NCI-H1417 (cell line): ENCODE measurements at places on chromosomes 6 and 20.

GRCh38 chr6:108588586-108588985 lies 27.9 kb downstream of the FOXO3 start:
- DNase-seq: no peak

GRCh38 chr20:64067733-64068307 lies 4.8 kb downstream of the TCEA2 start:
- no peak for DNase-seq

DNA sequence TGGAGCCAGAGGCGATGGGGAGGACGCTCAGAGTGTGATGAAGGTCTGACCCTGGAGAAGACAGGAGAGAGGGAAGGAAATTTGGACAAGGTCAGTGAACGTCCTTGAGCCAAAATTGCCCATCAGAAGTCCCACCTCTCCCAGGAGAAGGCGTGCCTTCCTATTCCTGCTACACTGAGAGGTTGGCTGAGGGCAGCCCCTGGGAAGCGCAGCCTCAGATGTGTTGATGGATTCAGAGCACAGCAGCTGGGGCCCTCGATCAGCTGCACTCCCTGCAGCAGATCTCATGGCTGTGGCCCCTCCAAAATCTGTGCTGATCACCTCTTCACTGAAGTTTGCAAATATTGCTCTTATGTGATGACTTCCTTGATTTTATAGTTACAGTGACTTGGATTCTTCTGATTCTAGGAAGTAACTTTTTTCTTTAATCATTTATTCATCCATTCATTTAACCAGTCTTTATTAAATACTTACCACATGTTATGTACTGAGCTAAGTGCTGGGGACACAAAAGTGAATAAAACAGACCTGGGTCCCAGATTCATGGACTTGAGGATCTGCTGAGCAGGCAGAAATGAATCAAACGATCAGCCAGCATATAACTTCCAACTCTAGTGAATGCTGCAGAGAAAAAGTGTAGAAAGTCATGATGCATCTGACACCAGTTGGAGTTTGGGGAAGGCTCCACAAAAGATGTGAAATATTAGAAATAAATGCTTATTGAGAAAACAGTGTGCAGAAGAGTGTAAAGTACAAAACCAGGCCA lies 69.6 kb upstream of the ARMC2 start:
- DNase-seq: no peak

DNA sequence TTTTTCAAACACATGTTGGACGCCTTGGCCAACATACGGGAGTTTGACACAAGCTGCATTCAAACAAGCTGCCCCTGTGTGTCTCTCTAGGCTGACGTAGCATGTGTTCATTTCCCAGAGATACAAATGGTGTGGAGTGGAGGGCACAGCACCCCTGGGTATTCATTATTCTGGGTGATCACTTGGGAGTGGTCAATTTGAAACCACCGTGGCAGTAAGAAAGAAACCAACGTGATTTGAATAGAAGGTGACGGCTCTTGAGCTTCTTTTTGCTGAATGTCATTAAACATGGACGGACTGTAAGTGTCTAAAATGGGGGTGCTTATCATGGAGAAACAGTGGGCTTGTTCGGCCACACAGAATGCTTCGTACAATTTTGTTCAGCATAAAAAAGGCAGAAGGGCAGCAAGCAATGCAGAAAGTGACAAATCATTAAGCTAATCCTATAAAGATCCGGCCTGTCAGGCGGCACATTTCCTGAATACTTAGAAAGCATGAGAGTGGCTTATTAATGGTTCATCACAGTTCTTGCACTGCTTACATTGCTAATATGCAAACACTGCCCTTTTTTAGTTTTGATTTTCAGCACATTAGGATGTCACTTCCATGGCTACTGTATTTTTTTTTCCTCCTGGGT lies 1261.9 kb upstream of the CITED2 start:
- peak; percentile 42 for DNase-seq

DNA sequence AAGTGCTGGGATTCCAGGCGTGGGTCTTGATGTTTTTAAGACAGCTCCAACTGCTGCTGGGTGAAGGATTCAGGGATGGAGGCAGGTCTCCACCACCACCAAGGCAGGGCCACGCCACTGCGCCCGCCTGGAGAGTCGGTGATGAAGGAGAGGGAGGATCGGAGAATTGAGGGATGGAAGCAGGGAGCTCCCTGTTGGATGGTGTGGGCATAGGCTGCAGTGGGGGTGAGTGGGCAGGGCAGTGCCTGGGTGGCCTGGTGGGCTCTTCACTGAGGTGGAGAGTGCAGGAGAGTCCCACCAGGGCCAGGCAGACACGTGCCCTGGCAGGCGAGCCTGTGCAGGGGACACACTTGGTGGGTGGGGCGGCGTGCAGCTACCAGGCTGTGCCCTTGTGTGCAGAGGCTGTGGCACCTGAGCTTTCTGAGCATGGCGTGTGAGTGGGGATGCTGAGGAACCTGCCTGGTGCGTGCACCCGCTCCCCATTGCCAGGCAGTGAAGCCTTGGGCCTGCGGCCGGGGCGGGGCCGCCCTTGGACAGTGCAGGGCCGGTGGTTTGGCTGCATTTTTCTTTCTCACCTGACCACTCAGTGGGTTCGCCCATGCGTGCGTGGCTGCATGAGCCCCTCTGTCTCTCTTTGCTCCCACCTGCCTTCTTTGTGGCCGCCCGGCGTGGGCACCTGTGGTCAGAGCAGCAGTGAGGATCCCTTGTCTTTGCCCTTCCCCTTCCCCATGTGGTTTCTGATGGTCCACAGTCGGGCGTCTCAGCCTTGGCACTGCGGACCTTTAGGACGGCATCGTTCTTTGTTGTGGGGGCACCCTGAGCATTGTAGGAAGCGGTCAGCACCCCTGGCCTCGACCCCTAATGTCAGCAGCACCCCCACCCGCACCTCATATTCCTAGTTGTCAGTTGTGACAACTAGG lies 11.3 kb downstream of the RBM38 start:
- DNase-seq: no peak

GRCh38 chr6:40912158-40912946 lies 126.7 kb downstream of the UNC5CL start:
- DNase-seq: peak; percentile 80

- DNase-seq: no peak
Observed at GRCh38 chr6:136548582-136549299, 1.5 kb downstream of the MAP7 start.

DNA sequence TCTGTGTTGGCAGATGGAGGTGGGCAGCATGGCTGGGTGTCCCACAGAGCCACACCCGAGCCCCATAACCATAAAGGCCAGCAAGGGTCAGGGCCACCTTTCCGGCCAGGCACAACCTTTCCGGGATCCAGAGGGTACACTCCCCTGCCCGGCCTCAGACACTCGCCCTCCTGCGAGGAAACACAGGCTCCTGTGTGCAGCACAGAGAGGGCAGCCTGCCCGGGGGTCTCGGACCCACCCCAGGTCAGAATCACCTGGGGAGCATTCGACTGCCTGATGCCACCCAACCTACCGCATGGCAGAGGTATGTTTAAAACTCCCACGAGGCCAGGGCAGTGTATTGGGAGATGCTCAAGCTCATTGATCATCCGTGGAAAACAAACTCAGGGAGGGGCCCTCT lies 260.3 kb downstream of the TAF4 start:
- DNase-seq: no peak

DNA sequence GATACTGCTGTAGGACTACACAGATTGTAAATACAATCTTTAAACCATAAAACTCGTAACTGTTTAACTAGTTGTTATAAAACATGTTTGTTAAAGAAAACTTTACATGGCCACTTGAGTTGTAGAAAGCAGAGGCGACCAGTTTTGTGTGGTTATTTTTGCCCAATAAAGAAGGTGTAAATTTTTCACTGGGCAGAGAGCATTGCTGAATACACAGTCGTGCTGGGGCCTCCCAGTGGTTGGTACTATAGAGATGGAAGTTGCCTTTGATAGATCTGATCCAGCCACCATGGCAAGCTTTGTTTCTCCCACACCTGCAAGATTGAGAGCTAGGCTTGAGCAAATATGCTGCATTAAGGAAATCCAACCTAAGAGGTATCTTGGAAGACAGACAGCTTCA lies 34.0 kb upstream of the YWHAB start:
- no peak for DNase-seq

DNA sequence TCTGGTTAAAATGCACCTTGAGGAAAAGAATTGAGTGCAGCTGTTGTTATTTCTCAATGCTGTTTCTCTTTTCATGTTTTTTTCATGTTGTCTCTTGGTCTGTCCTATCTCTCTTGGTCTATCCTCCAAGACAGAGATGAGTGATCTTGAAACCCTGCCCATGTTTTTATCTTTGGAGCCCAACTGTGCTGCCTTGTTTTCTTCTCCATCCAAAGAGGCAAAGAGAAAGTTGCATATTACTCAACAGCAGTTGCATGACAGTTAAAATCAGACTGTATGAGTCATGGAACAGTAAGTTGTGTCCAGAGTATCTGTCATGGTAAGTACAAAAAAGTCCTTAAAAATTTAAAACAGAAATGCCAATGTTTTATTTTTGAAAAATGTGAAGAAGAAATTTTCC lies 26.2 kb downstream of the BCAS1 start:
- no peak for DNase-seq

GRCh38 chr6:114833211-114833610 lies 490.4 kb upstream of the HS3ST5 start:
- DNase-seq: no peak

DNA sequence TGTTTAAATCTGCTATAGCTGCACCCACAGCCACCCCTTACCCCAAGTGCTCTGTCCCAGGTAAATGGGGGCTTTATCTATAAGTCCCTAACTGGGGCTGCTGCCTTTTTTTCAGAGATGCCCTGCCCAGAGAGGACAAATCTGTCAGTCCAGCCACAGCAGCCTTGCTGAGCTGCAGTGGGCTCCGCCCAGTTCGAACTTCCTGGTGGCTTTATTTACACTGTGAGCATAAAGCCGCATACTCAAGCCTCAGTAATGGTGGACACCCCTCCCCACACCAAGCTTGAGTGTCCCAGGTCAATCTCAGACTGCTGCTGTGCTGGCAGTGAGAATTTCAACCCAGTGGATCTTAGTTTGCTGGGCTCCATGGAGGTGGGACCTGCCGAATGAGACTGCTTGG lies 505.2 kb downstream of the CBLN4 start:
- no peak for DNase-seq

DNA sequence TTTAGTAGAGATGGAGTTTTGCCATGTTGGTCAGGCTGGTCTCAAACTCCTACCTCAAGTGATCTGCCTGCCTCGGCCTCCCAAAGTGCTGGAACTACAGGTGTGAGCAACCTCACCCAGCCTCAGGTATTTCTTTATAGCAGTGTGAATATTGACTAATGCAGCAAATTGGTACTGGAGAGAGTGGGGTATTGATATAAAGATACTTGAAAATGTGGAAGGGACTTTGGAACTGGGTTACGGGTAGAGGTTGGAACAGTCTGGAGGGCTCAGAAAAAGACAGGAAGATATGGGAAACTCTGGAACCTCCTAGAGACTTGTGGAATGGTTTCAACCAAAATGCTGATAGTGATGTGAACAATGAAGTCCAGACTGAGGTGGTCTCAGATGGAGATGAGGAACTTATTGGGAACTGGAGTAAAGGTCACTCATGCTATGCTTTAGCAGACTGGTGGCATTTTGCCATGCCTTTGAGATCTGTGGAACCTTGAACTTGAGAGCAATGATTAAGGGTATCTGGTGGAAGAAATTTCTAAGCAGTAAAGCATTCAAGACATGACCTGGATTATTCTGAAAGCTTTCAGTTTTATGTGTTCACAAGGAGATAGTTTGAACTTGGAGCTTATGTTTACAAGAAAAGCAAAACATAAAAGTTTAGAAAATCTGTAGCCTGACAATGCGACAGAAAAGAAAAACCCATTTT lies 127.2 kb downstream of the DTNBP1 start:
- DNase-seq: no peak

- no peak for DNase-seq
Observed at GRCh38 chr6:144361016-144361415, 75.9 kb downstream of the UTRN start.

DNA sequence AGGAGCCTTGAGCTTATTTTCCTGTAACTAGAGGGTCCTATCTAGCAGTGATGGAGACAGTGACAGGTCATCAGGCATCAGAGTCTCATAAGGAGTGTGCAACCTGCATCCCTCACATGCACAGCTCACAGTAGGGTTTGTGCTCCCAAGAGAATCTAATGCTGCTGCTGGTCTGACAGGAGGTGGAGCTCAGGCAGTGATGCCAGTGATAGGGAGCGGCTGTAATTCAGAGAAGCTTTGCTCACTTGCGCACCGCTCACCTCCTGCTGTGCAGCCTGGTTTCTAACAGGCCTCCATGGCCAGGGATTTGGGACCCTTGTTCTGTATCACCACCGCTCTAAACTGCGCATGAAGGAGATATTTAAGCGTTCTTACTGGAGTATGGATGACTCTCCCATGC lies 5.3 kb downstream of the KIF25 start:
- DNase-seq: no peak

DNA sequence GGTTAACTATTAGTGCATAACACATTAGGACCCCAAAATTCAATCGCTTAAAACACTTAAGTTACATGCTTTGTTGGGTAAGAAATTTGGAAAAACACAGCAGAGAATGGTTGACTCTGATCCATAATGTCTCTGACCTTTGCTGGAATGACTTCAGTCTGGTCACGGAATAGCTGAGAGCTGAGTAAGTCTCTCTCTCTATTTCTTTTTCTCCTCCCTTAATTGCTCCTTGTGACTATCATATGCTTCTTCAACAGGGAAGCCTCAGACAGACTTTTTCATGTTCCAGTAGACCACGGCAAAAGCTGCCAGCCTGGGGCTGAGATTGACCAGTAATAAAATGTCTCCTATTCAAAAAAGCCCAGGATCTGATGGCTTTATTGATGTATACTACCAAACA lies 4.8 kb downstream of the OR12D1 start:
- DNase-seq: no peak

GRCh38 chr6:135030532-135031178 lies 24.0 kb downstream of the HBS1L start:
- no peak for DNase-seq

GRCh38 chr6:140271759-140272377 lies 897.4 kb upstream of the CITED2 start:
- peak; percentile 58 for DNase-seq

GRCh38 chr20:39777610-39778009 lies 815.5 kb downstream of the DHX35 start:
- DNase-seq: no peak

GRCh38 chr6:111573131-111573883 lies 32.4 kb downstream of the TRAF3IP2 start:
- DNase-seq: no peak

- DNase-seq: peak; percentile 16
Observed at GRCh38 chr6:1437553-1438406, 48.4 kb downstream of the FOXF2 start.

DNA sequence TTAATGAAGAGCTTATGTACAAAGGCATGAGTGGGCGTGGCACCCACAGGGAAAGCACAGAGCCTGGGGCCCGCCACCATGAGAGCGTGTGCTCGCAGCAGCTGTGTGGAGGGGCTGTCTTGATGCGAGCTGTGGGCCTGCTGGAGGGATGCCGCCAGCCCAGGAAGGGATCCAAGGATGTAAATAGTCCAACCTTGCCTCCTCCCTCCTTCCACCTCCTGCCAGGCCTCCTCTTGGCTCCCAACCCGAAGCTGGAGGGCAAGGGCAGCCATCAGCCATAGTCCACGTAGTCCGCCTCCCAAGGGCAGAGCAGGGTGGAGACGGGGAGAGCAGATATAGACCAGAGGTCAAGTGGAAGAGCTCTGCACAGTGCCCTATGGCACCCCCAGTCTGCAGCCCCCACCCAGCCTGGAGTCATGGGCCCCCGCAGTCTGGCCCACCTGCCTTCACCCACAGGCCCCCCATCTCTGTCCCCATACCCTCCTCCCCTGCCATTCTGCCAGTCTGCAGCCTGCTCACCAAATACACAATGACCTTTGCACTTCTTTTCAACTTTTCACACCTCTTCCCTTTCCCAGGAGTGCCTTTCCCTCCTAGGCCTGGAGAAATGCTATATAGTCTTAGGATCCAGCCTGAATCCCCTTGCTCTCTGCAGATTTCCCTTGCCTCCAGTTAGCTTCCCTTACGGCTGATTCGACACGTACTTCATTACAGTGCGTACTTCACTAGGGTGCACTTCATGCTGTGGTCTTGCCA lies 77.1 kb downstream of the SHLD1 start:
- no peak for DNase-seq
